ENCODE measurements at places on chromosomes 7 and 10.
A peak's percentile ranks its signal among the peaks of the same experiment; 100 is the strongest.

GRCh38 chr7:128997181-128997580, 57.7 kb downstream of the TNPO3 start:
- no peak for DNase-seq

- peak; percentile 77 for DNase-seq
Observed at GRCh38 chr10:34721208-34721840, 93.8 kb downstream of the PARD3 start.

GRCh38 chr10:33279811-33280602, 54.5 kb downstream of the NRP1 start:
- DNase-seq, result peak; percentile 87

GRCh38 chr7:7595451-7595850, 28.8 kb downstream of the MIOS start:
- peak; percentile 31 for DNase-seq

DNA sequence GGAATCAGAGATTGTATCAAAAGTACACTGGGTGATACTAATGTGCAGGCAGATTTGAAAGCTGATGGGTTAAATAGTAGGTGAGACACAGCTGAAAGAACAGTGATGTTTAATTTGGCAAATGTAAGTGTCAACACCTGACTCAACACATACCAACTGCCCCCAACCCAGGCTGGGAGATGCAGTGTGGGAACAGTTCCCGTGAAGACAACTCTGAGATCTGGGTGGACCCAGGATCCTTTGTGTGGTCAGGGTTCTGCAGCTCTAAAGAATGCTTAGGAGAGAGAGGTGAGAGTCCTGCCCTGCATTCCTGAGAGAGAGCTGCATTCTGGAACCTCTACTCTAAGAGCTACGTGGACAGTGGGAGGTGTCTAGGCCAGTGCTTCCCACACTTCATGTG, 479.7 kb downstream of the RPS24 start:
- no peak for DNase-seq

DNA sequence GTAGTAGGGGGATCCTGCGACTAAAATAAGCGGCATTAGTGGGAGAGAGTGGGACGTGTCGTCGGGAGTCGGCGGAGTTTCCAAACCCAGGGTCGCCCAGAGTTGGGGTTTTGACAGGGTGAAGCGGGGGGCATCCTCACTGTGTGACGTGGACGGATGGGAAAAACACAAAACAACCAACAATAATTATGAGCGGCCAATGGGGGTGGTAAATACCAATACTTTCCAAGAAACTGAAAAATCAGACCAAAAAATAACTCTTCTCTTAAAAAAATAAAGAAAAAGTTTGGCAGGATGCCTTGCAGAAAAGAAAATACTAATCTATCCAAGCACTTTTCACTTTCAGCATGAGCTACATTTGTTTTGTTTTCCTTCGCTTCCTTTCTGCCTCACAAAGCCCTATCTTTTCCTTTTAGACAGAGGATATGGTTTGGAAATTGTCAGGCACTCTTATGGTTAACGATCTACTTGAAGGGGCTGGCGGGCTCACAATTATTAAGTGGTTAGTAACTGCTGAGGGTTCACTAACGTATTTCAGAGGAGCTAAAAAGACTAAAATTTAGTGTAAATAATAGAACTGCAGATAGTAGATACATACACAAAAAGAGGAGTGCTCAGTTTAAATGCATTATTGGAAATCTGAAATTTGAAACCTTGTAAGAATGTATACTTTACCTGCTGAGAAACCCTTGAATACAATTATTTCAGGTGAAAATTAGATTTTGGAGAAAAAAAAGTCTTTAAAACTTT, 802 bp upstream of the CDK6 start:
- peak; percentile 28 for DNase-seq

GRCh38 chr10:66457629-66458028, 468.2 kb upstream of the LRRTM3 start:
- no peak for DNase-seq

GRCh38 chr10:12661671-12662070, 312.3 kb downstream of the CAMK1D start:
- no peak for DNase-seq

GRCh38 chr7:148584154-148584827, 6.3 kb upstream of the C7orf33 start:
- no peak for DNase-seq

DNA sequence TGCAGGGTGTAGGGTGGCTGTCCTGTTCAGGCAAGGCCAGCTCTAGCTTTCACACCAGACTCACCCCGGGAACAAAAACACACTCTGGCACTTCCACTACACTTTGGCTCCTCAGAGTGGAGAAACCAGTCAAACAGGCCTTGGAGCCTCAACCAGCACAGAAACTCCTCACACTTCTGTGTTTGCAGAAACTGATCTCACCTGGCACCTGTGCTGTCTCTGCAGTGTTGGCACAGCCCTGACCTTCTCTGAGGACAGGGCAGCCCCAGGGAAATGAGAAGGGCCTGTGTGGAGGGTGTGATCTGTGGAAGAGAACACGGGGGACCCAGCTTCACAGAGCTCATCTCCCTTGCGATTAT, 4.1 kb upstream of the CALML5 start:
- no peak for DNase-seq

- peak; percentile 69 for DNase-seq
Observed at GRCh38 chr7:105353752-105354328, 34.9 kb downstream of the SRPK2 start.

GRCh38 chr10:33381451-33382215, 47.2 kb upstream of the NRP1 start:
- DNase-seq, result peak; percentile 100

GRCh38 chr10:443459-443858, 246.0 kb downstream of the DIP2C start:
- DNase-seq, result no peak
